ENCODE measurements at places on chromosomes 16 and 17.

GRCh38 chr16:27483624-27484023, 66.1 kb downstream of the GTF3C1 start:
- no peak for DNase-seq

DNA sequence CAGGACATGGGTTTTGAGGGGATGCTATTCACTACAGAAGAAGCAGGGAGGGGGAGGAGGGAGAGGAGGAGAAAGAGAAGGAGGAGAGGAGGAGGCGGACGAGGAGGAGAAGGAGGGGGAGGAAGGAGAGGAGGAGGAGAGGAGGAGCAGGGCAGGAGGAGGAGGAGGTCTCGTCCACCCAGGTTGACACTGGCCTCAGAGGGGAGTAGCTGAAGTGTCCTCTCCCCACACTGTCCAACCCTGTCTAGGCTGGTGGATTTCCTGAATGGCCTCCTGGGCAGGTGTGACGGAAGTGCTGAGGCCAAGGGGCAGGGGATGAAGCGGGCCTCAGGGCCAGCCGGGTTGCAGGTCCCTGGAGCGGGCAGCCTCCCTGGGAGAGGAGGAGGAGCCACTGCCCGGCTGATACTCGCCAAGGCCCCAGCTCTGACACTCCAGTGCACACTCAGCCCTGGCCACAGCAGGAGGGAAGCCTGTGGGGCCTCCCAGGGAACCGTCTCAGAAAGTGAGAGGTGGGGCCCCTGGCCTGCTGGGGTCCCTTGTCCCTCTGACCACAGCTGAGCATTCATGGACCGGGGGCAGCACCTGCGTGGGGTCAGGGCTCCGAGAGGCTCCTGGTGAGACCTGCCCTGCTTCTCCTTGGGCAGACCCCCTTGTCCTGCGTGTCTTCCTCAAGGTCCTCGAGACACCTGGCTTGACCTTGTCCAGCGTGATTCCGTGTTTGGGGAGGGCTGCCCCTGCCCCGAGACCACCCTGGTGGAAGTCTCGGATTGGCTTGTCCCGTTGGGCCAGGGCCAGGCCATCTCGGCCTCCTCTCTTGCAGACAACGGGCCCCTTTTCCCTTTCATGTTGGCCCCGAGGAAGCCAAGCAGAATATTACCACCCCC, 200.6 kb upstream of the CIBAR2 start:
- DNase-seq: no peak

DNA sequence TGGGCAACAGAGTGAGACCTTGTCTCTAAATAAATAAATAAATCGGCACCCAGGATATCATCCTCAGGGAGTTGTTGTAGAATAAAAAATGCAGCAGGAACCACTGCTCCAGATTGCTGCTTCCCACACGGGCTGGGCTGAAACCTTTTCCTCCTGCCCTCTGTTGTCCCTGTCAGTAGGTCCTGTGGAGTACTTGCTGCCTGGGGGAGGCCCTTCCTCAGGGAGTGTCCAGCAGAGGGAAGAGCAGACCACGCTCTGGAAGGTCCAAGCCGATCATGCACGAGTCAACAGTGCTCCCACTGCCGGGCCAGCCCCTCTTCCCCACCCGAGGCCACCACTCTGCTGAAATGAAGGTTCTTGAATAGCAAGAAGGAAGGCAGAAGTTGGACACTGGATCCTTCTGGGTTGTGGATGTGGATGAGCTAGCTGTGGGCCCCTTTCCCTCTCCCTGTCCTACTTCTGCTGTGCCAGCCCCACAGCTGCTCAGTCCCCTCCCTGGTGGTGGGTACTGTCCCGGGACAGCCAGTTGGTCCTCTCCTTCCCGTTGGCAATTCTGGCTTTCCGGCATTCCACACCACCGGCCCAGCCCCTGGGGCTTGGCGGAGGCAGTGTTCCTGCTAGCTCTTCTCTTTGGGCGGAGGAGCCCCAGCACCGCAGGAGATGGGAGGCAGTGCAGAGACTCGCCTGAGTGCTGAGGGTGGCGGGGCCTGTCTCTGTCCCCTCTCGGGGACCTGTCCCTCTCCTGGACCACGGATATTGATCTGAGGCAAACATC, 10.8 kb downstream of the CDK5R1 start:
- DNase-seq: no peak

- DNase-seq: no peak
Observed at GRCh38 chr17:81993729-81994592, 16.5 kb downstream of the ASPSCR1 start.

- DNase-seq: no peak
Observed at GRCh38 chr16:85990861-85991301, 91.9 kb downstream of the IRF8 start.

GRCh38 chr17:41906465-41907184, 12.1 kb downstream of the ACLY start:
- DNase-seq: no peak

DNA sequence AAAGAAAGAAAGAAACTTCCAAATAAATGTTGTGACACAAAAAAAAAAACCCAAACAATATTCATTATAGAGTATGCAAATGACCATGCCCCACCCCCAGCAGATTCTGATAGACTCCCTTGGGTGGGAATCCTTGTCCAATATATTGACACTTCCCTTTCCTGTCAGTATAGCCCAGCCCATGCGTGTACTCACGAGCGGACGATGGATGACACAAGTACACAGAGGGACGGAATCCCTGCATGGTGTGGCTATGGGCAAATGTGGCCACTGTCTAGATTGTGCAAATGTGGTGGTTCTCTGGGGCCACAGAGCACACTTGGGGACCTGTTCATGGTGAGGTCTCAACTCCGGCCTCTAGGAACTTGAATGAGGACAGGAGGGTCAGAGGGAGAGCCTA, 3.1 kb downstream of the RAB37 start:
- peak; percentile 35 for DNase-seq

DNA sequence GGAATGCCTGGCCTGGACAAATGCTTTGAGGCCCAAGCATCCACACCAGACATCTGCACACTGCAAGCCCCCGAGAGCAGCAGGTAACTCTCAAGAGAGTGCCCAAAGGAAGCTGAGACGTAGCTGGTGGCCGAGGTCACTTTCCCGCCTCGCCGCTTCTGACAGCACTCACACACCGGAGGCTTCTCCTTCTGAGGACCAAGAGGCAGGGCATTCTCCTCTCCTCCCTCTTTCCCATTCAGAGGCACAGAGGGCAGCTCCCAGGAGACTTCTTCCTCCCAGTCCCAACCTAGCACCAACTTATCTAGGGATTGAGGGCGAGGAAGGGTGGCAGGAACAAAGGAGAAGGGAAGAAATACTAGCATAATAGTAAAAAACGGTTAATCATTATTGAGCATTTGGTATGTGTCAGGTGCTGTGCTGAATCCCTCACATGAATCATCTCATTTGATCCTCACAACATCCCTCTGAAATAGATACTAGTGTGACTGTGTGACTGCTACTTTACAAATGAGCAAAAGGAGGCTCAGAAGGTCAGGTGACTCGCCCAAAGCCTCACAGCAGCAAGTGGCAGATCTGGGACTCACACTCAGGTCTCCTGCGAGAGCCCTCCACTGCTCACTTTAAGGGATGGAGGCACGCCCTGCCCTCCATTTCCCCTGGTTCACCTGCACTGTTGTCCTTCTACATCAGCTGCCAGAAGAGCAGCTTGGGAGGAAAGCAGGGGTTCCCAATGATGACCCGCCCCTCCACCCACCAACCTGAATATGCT, 41.8 kb downstream of the MYO18A start:
- DNase-seq: no peak

Data from posterior cingulate gyrus (tissue), 11 donors.